ENCODE measurements at places on chromosomes 4 and X.

- no peak for ATAC-seq
Observed at GRCh38 chr4:17966312-17966711, 55.2 kb downstream of the LCORL start.

GRCh38 chrX:19678941-19679340, 163.6 kb upstream of the MAP3K15 start:
- no peak for ATAC-seq

- ATAC-seq = no peak
Observed at GRCh38 chr4:118284169-118284568, 68.6 kb downstream of the PRSS12 start.

DNA sequence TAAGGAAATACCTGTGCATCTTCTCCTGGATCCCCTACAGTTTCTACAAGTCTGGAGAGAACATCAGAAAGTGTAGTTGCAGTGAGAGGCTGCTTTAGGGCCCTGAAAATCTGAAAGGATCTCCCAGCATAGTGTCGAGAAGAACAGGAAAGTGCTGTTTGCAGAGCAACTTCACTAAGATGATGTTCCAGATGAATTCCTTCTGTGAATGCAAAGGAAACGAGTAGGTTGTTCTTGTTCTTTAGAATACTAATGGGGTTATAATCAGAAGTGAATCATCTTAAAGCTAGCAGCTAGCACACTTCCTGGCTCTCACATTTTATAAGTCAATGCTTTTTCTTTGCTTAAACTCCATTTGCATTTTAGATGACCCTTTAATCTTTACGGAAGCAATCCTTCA, 53.7 kb downstream of the ZAR1 start:
- no peak for ATAC-seq

GRCh38 chr4:77120886-77121508, 36.0 kb upstream of the CCNG2 start:
- ATAC-seq = no peak

DNA sequence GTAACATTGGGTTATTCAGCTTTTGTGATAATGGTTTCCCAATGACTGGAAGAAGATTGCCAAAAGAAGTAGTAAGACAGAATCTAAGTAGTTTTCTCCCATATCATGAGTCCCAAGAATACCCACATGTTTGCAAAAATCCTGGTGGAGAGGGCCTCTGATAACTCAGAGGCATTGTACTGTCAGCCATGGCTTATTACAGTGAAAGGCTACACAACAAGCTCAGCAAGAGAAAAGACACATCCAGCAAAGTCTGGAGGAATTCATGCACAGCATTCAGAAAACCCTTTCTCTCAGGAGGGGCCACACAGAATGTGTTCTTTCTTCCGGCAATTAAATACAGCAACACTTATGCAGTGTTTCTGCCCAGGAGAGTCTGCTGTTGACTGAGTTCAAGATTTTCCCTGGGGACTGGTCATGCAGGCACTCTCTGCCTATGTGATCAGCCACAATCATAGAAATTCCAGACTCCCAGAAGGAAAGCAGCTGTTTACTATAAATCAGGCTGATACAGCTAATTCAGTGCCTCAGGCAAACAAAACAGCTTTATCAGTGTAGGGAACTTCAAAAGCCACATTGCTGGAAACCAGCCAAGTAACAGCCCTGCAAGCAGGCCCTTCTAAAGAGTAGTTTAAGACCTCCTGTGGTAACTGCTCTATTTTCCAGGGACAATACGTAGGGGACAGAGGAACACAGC, 937.1 kb downstream of the CCSER1 start:
- no peak for ATAC-seq

- no peak for ATAC-seq
Observed at GRCh38 chr4:81922313-81922712, 450.6 kb upstream of the RASGEF1B start.

GRCh38 chr4:154454710-154455109, 36.9 kb downstream of the DCHS2 start:
- ATAC-seq = no peak

DNA sequence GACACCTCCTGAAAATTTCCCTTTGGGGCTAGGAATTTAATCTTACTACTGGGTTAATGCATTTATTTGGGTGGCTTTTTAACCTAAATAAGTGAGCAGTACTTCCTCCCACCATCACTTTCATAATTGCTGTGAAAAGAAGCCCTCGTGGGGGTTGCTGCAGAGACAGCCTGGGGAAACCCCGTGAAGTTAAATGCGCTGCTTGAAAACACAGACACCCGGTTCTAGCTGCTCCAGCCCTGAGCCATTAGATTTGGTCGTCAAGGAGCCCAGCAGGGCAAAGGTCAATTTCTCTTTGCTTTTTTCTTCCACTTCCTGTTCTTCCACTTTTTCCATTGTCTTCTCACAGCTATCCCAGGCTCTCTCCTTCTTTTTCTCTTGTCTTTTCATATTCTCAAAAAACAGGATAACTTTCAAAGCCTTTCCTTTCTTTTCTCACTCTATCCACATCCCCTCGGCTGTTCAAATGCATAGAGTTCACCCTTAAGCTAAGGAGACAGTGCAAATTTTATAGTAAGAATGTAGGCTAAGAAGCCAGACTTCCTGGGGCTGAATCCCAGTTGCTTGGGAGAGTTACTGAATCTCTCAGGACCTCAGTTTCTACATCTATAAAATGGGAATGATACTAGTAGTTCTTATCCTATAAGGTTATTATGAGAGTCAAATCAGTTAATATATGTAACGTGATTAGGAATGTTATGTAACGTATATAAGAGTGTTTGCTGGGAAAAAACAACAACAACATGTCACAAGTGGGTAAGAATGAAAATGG, 91.5 kb upstream of the ZNF827 start:
- no peak for ATAC-seq

- ATAC-seq = no peak
Observed at GRCh38 chr4:5184606-5185005, 133.3 kb downstream of the STK32B start.

DNA sequence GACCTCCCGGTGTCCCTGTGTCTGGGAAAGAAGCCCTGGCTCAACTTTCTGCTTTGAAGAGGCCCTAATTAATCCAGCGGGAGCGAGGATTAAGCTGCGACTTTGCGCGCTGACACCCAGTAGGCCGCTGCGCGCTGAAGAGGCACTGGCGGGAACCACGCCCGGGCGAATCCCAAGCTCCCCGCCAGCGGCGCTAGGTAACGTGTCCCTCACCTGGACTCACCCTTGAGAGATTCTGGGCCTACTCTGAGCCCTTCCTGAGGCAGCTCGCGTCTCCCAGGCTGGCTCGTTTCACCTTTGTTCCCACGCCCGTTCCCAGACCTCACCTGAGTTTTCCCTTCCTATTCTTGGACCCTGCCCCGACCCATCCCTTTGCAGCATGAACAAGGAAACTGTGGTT, 616 bp upstream of the KLHL34 start:
- no peak for ATAC-seq

DNA sequence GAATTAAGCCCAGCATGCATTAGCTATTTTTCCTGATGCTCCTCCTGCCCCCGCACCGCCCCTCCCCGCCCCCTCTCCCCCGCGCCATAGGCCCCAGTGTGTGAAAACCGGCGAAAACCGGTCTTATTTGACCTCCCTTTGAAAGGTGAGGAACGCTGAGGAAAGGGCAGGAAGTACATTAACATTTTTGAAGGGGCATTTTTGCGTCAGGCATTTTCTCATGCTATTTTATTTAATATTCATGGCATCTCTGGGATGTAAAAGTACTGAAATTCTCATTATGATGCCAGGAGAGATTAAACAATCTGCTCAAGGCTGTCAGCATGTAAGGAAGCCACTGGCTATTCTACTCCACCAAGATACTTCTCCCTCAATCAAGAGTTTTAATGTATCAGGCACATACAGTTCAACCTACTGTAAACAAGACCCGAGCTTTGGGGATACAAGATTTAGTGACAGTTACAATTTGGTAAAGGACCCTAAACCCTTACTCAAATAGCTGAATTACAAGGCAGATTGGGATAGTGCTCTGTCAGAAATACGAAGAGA, 1.2 kb upstream of the NMU start:
- no peak for ATAC-seq

- ATAC-seq = no peak
Observed at GRCh38 chr4:124282301-124282898, 430.1 kb downstream of the ANKRD50 start.

- no peak for ATAC-seq
Observed at GRCh38 chrX:25287521-25287920, 271.8 kb upstream of the ARX start.

DNA sequence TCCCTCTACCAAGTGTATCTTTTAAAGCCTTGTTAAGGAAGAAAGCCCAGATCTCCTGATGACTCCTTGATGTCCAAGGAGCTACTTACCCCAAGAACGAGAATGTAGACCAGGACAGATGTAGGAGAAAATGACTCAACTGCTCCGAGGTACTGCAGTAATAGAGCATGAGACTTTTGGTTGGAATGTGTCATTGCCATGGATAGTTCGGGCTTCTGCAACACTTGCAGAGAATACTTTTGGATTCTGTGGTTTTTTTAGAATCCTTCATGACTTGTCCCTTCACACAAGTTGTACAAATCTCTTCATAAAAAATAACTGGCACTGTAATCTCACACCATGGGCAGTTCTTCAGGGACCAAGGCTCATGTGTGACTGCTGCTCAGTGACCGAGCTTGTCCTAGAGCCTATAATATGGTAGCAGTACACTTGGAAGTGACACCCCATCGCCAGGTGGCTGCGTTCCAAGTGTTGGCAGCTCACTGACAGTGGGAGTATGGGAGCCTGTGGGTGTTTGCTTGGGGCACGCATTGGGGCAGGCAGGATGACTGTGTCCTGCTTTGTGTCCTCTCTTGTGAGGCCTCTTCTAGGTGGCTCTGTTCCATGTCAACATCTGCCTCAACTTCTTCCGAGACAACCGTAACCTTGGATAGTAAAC, 87.9 kb upstream of the WDR1 start:
- no peak for ATAC-seq

DNA sequence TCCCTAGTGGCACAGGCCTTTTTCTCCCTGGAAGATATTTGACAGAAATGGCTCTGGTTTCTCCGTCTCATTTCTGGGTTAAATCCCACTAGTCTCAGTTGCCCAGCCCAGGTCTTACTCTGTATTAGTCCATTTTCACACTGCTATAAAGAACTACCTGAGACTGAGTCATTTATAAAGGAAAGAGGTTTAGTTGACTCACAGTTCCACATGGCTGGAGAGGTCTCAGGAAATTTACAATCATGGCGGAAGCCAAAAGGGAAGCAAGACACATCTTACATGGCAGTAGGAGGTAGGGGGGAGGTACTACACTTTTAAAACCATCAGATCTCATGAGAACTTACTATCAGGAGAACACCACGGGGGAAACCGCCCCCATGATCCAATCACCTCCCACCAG, 81.9 kb downstream of the FHDC1 start:
- ATAC-seq = no peak

- no peak for ATAC-seq
Observed at GRCh38 chr4:83591056-83591455, 55.1 kb downstream of the GPAT3 start.

DNA sequence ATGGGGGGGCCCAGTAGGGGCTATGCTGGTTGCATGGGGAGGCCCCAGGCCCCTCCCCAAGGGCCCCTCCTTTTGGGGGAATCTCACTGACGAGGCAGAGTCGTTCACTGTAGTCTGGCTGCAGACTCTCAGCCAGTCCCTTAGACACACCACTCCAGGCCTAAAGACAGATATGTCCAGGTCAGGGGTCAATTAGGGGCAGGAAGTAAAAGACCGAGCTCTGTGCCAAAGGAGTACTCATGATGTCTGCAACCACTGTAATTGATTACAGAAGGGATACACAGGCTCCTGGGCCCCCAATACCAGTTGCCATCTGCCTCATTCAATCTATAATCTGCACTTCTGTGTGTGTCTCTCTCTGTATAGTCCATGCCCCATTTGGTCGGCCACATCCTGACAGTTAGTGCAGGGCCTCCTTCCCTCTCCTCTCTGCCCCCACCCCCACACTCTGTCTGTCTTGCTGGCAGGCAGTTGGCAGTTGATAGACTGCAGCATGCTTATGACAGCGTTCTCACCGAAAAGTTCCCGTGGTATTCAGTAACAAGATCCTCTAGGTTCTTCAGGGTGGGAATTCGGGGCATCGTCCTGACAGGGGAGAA, 1.3 kb upstream of the CXorf65 start:
- no peak for ATAC-seq

DNA sequence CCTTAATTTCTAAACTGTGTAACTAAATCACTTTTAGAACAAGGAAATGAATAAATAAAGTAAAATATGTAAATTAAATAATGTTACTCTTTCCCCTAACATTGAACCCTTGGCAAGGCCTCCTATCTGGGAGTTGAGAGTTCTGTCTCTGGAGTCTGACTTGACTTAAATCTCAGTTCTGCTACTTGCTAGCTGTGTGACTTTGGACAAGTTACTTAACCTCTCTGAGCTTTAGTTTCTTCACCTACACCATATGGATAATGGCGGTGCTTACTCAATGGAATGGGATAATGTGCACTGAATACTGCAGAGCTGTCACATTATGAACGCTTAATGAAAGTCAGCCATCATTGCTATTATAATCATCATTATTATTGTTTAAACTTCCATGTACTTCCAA, 92.1 kb upstream of the SOD3 start:
- ATAC-seq = no peak

DNA sequence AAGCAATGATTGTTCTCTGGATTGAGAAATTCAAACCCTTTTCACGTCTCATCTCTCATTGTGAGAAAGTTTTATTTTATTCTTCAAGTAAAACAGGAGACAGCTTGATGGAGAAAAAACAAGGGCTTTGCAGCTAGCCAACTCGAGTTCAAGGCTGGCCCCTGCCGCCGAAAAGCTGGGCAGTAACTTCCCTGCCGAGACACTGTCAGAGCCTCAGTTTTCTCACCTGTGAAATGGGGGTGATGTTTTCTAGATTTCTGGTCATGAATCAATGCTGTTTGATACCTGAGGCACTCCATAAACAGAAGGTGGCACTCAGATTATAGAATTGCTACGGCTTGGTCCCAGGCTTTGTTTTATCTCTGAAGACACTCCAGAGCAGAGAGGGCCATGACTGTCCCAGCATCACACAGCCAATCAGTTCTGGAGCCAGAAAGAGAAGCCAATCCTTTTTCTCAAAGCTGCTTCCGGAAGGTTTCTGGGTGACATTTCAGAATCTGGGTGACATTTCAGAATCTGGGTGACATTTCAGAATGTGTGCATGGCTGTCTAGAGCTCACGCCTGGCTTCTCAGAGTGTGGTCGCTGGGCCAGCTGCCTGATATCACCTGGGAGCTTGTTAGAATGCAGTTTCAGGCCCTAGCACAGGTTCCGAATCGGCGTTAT, 33.2 kb downstream of the HMX1 start:
- ATAC-seq = no peak

- ATAC-seq = peak; percentile 88
Observed at GRCh38 chr4:151227731-151228130, 49.2 kb upstream of the PRSS48 start.
